ENCODE measurements at places on chromosomes 12 and 14.

GRCh38 chr12:27866373-27867101 is 86.5 kb upstream of the MANSC4 start:
- no peak for DNase-seq

DNA sequence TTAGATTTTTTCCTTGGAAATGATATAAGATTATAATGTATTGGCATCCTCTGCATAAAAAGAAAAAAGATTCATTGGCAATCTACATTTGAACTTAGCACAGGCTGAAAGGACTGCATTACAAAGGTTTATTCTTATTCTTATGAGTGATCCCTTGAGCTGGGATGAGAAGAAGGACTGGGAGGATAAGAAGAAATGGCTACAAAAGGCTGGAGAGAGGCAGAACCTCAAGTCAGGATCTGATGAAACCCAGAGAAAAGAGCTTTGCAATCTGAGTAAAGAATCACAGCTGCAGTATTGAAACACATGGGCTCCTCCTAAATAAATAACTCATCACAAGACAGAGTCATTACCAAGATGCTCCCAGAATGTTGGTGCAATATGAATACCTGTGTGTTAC is 1635.4 kb upstream of the FLRT2 start:
- no peak for DNase-seq

GRCh38 chr12:54936736-54937135 is 47.8 kb downstream of the TESPA1 start:
- DNase-seq: no peak

DNA sequence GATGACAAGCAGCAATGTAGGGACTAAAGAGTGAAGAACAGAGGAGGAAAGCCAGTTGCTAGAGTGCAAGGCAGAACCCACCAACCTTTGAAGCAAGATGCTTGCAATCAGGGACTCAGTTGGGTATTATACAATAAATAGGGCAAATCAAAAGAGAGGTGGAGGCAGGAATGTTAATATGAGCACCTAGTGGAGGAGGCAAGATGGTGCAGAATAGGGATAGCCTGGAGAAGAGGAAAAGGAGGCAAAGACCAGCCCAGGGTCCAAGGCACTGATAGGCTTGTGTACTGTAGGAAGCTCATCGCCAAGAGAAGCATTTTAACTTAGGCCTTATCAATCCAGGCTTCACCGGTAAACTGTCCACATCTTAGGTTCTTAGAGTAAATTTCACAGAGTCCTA is 137.2 kb downstream of the ARMH4 start:
- DNase-seq: no peak

DNA sequence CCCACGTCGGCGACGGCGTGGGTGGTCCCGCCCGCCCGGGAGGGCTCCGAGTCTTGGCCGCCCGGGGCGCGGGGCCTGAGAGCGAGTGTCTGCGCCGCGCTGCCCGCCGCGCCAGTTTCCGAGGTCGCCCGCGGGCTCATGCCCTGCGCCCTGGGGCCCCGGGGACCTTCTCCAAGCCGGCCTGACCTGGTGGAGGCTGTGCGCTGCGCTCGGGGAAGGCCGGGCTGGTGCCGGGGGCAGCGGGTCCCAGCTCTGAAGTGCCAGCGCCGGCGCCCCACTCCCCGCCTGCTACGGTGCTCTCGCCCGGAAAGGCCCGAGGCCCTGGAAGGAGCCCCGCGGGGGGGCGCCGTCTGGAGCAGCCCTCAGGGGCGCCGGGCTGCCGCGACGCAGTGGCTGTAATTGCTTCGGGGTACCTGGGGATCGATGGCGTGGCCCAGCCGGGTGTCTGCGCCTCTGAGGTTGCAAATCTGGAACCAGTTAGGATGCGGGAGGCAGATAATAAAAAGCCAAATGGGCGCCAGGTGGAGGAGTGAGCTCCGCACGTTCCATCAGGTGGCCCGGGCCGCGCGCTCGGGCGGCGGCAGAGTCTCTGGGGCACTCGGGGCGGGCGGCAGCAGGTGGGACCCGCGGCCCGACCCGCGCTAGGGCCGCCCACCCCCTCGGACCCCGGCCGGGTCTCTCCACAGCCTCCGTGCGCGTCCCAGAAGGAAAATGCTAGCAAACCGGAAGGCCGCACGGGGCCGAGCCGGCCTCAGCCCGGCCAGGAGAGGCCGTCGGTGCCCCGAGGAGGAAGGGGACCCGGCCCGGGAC is 102.3 kb upstream of the DIO3 start:
- DNase-seq: no peak

GRCh38 chr14:23536494-23536893 is 15.1 kb downstream of the ZFHX2 start:
- no peak for DNase-seq

DNA sequence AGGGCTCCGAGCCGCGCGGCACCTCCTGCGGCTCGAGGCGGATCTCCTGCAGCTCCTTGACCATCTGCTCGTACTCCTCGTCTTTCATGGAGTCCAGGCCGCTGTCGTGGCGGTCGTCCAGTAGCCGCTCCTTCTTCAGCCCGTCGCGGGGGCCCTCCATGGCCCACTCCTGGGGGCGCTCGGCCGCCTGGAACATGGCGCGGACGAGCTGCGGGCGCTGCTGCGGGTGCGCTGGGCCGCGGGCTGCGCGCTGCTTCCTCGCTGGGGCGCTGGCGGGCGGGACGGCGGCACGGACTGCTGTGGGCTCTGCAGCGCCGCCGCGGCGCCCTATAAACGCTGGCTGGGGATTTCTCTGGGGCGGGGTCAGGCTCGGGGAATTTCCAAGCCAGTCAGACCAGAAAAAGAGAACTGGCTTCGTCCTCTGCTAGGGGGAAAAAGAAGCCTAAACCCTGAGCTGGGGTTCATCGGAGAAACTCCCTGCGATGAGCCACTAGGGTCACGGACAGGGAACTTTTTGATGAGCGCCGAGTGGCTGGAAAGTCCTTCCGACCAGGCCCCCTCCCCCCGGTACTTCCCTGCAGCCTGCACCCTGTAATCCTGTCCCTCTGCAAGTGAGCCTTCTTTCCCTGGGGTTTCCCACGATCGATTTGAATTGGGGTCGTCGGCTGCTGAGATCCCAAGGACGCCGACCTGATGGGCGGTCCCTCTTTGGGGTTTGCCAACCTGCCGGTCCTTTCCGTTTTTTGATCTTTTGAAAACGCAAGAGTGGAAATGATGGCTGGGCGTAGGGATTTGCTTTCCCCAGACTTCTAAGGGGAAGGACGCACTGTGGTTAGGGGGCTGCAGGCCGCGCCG is at the start of gene NFKBIA:
NFKBIA (minus strand) TSS at position 301 of the 855 bp plus-strand sequence; CDS start at position 196, 105 bp downstream.
- DNase-seq: peak; percentile 77

DNA sequence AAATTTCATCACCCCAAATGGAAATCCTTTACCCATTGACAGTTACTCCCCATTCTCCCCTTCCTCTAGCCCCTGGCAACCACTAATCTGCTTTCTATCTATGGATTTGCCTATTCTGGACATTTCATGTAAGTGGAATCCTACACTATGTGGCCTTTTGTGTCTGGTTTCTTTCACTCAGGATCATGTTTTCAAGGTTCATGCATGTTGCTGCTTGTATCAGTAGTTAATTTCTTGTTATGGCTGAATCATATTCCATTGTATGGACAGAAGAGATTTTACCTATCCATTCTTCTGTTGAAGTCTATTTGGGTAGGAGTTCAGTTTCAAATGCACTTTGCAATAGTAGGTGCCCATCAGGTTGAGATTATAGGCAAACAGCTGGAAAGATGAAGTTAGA is 1.4 kb downstream of the RFC5 start:
- DNase-seq: no peak

DNA sequence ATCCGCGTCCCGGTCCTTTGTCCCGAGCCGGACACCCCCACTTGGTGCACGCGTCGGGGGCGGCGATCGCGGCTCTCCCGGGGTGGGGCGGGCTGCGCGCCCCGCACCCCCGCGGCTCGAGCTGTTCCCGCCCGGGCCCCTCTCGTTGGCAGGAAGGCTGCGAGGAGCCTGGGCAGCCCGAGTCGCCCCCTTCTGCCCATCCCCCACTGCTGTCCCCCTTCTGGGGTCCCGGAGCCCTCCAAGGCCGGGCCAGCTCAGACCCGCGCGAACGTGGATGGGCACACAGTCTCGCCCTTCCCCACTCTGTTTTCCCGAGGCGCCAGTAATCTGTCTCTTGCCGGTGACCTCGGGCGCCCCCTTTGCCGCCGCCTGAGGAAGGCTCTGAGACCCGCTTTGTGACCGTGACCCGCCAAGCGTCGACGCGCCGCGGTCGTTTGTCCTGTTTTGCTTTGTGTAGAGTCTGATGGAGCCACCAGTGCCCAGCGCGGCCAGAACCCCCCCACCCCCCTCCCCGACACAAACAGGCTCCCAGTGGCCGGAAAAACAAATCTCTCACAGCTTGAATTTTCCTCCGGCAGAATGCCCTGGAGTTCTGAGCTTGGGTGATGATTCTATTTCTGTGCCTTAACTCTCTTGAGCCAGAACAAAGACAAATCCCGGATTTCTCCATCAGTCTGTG is 610 bp downstream of the C14orf132 start:
- DNase-seq: no peak

GRCh38 chr12:68559246-68559645 is 51.5 kb upstream of the RAP1B start:
- DNase-seq: no peak

DNA sequence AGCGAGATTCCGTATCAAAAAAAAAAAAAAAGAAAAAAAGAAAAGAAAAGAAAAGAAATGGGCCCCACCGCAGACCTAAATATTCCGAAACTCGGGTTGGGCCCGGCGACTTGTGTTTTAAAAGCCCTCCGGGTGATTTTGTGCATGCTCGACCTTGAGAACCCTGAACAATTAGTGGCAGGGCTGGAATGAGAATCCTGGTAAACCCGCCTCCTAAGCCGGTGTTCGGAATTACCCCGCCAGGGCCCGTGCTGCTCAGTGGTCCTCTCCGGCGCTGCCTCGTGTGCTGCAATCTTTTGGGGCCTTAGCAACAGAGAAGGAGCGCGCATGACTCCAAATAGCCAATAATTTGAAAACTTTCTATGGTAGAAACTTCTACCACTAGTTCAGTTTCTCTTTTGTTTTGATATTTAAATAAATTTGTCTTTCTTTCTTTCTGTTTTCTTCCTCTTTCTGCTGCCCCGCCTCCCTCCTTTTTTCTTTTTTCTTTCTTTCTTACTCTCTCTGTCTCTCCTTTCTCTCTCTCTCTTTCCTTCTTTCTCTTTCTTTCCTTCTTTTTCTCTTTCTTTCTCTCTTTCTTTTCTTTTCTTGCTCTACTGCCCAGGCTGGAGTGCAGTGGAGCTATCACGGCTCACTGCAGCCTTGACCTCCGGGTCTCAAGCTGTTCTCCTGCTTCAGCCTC is 1.5 kb upstream of the GALNT6 start:
- DNase-seq: peak; percentile 32

DNA sequence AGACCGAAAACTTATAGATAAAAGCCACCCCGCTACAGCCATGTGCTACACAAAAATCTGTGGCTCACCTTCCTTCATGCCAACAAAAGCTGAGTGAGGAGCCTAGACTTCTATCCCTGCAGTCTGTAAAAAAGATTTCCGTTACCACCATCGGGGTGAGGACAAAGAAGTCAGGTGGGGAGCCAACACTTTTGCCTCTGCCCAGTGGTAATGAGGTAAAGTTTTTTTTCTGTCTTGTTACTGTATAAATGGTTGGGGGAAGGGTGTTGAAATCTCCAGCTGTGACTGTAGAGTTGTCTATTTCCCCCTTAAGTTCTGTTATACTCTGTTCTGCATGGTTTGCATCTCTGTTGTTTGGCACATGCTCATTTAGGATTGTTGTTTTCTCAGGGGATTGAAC is 707.8 kb downstream of the FLRT2 start:
- DNase-seq: no peak

GRCh38 chr12:106342397-106343213 is 14.9 kb upstream of the POLR3B start:
- no peak for DNase-seq

All from GM18507 (cell line).